ENCODE measurements at places on chromosomes 5 and 9. TPM values are rescaled to one million over a fixed set of nuclear protein-coding genes. Genes with fewer than 3 reads are reported as not detected.

ZNF483 gene
- 1.2 TPM for polyA plus RNA-seq

GRCh38 chr5:150311015-150311692 lies 8.4 kb upstream of the ARSI start:
- no peak for DNase-seq

DNA sequence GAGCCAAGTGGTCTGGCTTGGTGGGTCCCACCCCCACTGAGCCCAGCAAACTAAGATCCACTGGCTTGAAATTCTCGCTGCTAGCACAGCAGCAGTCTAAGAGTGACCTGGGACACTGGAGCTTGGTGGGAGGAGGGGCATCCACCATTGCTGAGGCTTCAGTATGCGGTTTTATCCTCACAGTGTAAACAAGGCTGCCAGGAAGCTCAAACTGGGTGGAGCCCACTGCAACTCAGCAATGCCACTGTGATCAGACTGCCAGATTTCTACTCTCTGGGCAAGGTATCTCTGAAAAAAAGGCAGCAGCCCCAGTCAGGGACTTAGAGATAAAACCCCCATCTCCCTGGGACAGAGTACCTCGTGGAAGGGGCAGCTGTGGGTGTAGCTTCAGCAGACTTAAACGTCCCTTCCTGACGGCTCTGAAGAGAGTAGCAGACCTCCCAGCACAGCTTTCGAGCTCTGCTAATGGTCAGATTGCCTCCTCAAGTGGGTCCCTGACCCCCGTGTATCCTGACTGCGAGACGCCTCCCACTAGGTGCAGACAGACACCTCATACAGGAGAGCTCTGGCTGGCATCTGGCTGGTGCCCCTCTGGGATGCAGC lies 18.2 kb upstream of the STK32A start:
- peak; percentile 6 for DNase-seq

- DNase-seq, result no peak
Measured at GRCh38 chr9:26535151-26535550, 357.5 kb downstream of the CAAP1 start.

DNA sequence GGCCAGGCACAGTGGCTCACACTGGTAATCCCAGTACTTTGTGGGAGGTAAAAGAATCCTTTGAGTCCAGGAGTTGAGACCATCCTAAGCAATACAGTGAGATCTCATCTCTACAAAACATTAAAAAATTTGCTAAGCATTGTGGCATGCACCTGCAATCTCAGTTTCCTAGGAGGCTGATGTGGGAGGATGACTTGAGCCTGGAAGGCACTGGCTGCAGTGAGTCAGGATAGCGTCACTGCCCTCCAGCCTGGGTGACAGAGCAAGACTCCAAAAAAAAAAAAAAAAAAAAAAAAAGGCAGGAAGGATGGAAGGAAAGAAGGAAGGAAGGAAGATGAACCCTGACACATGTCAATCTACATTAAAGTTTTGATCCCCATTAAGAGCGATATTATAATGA lies 1452.2 kb upstream of the ACO1 start:
- DNase-seq, result no peak
